M059J (cell line): ENCODE measurements at places on chromosomes 2 and 18. TPM values are rescaled to one million over a fixed set of nuclear protein-coding genes. Genes with fewer than 3 reads are reported as not detected.

GRCh38 chr18:76499637-76500340 is 4.7 kb upstream of the ZNF516 start:
- no peak for DNase-seq

HOXD9 gene
- 0.57 and 0.86 TPM in 2 replicates for total RNA-seq

LRP1B gene
- 0.02 TPM in 1 of 2 replicates, not detected in the other for total RNA-seq

DNA sequence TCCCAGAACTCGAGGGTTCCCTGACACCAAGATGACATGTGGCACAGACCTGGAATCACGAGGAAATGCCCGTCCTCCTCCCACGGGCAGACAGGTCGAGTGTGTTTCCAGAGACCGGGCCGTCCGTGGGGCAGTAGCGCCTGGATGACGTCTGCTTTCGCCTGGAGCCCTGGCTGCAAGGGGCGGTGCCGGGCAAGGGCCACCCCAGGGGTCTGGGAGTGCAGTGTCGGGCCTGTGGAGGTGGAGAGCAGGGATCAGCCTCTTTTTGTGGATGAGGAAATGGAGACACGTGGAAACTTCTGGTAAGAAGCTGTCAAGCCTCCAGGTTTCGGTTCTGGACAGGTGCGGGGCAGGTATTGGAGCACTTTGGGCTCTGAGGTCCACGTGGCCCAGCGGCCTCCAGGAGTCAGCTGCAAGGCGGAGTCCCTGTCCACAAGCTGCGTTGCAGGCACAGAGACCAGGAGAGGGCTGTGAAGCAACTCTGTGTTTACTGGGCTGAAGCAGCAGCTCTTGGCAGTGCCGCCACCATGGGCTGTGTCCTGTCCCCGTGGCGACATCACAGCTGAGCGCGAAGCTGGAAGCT is 25.6 kb downstream of the NFATC1 start:
- DNase-seq, result no peak

FAM136A gene
- total RNA-seq, result 69.1 and 73.0 TPM in 2 replicates

GRCh38 chr2:44197816-44198215 is 29.1 kb downstream of the PPM1B start:
- DNase-seq, result no peak

- DNase-seq, result no peak
These were observed 40.2 kb upstream of the GPR17 start for GRCh38 chr2:127605691-127606263.

DNA sequence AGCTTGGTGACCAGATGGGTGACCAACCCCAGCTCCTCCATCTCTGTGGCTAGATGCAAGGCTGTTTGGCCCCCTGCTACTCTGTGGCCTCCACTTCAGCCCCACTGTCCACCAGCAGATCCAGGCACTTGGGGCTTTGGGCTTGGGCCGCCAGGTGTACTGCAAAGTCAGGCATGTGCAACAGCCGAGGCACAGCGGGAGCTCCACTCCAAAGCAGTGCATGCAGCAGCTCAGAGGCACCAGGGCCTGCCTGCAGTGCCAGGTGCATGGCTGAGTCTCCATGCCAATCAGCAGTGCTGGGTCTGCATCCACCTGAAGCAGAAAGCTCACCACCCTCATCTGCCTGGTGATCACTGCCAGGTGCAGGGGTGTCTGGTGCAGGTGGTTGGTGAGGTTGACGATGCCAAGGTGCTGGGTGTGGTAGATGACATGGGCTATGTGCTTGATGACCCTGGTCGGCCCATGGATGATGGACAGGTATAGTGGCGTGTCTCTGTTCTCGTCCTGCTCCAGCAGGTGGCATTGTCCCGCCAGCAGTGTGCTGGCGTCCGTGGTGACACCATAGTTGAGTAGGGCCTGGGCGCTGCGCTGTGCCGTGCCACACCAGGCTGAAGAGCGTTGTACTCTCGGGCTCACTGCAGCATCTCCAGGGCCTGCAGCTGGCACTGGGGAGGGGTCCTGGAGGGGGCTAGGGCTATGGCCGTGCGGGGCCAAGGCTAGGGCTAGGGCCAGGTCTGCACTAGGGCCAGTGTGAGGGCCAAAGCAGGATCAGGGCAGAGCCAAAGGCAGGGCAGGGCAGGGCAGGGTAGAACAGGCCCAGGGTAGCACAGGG is 1.0 kb upstream of the ANKRD62 start:
- DNase-seq, result peak; percentile 21

DNA sequence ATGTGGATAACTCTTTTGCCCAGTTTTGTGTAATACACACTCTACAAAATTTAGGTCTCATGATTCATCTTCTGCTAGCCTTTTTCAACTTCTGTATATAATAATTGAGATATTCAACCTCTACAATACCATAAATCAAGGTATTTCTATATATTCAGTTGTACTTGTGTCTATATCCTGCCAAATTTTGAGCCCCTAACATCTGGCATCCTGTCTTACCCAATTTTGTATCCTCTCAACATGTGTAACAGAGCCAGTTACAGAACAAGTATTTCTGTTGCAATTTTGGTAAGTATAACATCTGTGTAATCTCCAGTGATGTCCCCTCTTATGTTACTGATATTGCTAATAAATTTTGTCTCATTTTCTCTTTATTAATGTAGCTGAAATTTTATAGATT is 145.8 kb downstream of the TRIB2 start:
- no peak for DNase-seq

GRCh38 chr2:134118279-134119116 is 135.4 kb upstream of the MGAT5 start:
- peak; percentile 95 for DNase-seq

DNA sequence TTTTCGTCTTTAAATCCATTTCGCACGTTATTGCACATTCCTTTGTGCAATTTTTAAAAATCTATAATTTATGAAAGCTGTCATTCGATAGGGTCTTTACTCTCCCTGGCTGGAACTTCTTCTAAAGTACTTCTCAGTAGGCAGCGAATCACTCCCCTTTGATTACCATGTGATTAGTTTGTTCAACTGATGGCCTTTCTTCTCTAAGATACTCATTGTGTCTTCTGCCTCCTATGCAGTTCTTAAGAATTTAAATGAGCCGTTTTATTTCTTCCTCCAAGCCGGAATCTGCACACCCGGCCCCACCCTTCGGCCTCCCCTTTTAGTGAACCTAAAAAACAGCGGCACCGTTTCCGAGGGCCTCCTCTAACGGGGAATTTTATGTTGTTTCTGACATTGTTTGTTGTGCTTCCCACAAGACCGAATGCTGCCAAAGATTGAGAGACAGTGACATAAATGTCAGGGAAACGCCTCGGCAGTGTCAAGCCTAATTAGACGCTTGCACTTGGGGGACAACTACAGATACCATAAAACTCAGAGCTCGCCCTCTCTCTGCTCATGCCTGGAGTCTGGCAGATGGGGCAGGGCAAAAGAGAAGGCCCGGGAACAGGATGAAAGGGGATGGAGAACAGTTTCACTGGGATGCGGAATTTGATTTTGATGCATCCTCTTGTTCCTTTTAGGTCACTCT is 255.3 kb downstream of the BCL11A start:
- DNase-seq, result no peak

DNA sequence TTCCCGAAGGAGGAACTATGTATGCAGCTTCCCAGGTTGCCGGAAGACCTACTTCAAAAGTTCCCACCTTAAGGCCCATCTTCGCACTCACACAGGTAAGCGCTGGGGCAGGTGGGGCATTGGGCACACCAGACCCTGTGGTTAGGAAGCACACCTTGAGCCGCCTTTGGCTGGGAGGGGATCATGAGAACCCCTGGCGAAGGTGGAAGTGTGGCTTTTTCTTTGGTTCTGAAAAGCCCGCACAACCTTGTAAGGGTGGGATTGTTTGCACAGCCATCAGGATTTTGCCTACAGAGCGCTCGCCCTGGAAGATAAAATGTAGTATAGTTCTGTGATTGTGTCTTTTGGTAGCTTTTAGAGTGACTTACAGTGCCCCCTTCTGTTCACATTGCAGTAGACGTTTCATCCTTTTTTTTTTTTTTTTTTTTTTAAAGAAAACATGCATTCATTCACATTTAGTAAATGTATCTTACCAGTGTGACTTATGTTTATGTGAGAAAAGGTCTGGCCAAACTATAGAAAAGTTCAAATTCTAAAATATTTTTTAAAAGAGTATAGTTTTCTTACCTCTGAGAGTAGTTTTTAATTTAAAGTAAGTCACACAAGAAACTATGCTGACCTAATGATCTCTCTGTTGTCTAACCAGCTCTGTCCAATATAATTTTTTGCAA is 5.3 kb downstream of the KLF11 start:
- peak; percentile 48 for DNase-seq

ACVR1C gene
- total RNA-seq, result 0.10 TPM in 1 of 2 replicates, not detected in the other

TGFA gene
- 8.1 and 9.3 TPM in 2 replicates for total RNA-seq

CD8B gene
- not detected in 2 replicates for total RNA-seq

GRCh38 chr2:185316383-185316782 is 422.2 kb upstream of the FSIP2 start:
- DNase-seq, result no peak

PSTPIP2 gene
- 0.76 and 1.3 TPM in 2 replicates for total RNA-seq

DNA sequence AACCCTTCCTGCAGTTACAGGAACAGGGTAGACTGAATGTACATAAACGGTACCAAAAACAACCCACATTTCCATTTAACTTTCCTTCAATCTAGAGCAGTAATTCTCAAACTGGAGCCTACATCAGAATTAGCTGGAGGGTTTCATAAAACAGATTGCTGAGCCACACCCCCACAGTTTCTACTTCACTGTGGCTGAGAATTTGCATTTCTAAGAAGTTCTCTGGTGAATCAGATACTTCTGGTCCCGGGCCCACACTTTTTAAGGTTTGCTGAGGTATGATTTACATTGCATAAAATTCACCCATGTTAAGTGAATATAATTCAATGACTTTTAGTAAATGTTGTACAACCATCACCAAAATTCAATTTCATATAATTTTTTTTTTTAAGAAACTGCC is 113.7 kb downstream of the SRBD1 start:
- peak; percentile 14 for DNase-seq

- DNase-seq, result no peak
These were observed 366.0 kb upstream of the CNTNAP5 start for GRCh38 chr2:123659120-123659519.

- peak; percentile 60 for DNase-seq
These were observed 19.2 kb upstream of the GRP start for GRCh38 chr18:59200787-59201186.

DNA sequence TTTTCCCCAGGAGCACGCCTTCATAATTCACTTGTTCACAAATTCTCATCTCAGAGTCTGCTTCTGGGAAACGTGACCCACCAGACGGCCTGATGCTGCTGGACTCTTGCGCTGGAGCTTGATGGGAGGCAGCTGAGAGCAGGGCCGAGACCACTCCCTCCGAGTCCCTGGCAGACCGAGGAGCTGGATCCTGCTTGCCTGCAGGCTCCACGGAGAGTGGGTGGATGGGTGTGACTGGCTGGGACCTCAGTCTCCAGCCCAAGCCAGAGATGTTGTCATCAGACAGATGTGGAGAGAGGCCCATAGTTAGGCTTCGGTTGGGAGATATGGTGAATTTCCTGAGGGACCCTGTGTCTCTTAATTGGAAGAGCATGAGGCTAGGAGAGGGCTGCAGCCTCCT is 76.4 kb downstream of the TSN start:
- DNase-seq, result no peak

APLF gene
- 1.4 and 2.6 TPM in 2 replicates for total RNA-seq

CD8A gene
- total RNA-seq, result not detected in 2 replicates

DNA sequence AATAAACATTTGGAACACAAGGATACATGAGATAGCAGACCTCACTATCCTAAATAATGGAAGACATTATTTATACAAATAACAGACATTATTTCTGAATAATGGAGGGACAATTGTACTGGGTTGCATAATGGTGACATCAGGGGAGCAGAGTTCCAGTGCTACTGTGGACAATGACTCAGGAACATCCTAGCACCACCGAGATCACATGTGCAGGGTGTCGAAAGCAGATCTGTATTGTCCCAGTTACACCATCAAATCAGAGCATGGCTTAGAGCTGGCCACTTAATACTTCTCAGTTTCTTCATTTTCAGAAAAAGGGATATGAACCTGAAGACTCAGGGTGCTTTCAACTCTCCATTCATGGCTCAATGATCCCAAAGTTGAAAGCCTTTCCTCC is 249.1 kb upstream of the RBMS1 start:
- no peak for DNase-seq

GRCh38 chr2:171174075-171174474 is 13.4 kb upstream of the TLK1 start:
- no peak for DNase-seq

DNA sequence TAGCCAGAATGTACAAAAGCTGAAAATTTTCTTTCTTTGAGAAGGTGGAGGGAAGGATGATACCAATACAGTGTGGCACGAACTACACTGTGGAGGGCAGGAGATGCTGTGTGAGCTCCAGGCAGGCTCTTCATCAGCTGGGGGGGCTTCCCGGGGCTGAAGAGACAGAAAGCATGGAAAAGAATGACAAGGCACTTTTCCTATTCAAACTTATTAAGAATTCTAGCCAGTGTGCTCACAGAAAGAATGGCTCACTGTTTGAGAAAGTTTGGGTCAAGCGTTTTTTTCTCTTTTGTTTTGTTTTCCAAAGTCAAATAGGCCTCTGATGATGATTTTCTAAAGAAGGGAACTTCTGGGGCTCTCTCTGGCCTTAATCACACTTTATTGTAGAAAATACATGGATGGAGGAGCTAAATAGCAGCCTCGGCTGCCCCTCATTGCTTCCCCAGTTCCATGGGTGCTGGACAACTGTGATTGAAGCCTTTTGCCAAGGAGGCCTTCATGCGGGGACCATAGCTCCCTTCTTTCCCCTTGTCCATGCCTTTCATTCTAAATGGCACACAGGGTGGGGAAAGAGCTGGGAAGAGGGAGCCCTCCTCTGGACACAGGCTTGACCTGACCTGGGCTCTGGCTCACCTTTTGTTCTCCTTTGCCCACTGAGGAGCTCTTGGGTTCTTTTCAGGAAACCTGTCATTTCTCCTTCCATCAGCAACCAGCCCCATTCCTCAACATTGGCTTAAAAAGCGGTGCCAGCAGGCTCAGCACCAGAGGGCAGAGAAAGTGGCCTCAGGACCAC is 130.6 kb downstream of the TDRD15 start:
- DNase-seq, result no peak

DNA sequence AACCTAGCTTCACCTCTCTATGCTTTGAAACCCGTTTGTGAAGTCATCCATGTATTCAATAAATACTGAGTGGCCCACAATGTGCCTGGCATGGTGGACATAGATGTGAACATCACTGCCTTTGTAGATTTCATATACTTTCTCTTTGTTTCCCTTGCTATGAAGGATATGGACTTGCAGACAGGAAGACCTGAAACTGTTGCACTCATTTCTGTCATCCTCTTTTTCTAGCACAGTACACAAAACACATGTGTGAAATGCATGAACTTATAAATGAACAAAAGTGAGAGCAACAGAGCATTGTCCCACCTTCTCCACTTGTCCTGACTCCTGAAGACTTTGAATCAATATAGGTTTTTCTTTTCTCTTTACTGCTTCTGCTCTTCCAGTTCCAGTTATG is 249.4 kb upstream of the LINC00305 start:
- no peak for DNase-seq

- DNase-seq, result no peak
These were observed 127.8 kb upstream of the CAVIN2 start for GRCh38 chr2:191974676-191975075.

- no peak for DNase-seq
These were observed 190.8 kb downstream of the TMEM18 start for GRCh38 chr2:486371-486770.

TANC1 gene
- 14.6 and 22.8 TPM in 2 replicates for total RNA-seq

STARD7 gene
- total RNA-seq, result 134 and 160 TPM in 2 replicates

LINC00305 gene
- not detected in 2 replicates for total RNA-seq

SAG gene
- total RNA-seq, result not detected in 2 replicates
